Sigmoid colon (tissue), 7 donors: ENCODE measurements at places on chromosomes 13 and 19. TPM values are rescaled to one million over a fixed set of nuclear protein-coding genes. Genes with fewer than 3 reads are reported as not detected.

Gene NR1H2
- polyA plus RNA-seq, result 65.4 TPM

Gene CRX
- polyA plus RNA-seq, result not detected

Gene KLK12
- polyA plus RNA-seq, result not detected

DNA sequence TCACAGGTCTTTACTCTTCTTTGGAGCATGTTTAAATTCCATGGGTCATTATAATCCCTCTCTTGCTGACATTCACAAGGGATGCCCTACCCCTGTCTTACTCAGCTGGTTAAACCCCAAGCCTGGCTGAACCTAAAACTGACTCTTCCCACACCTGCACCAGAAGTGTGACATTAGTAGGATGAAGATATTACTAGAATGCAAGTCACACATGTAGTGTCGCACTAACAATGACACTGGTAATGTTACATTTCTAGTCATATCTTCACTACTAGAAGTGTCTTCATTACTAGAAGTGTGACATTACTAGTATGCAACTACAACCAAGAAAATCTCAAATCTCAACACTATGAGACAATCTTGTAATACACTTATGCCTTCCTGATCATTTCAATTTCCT is 14.2 kb downstream of the ZAR1L start:
- no peaks in the 10 kb centered on the region for H3K36me3 ChIP-seq
- H3K27me3 ChIP-seq, result no peaks in the 10 kb centered on the region
- DNase-seq, result no peak
- H3K27ac ChIP-seq, result no peak overlapping the region

GRCh38 chr19:43438291-43439031 is 23.8 kb downstream of the TEX101 start:
- H3K27ac ChIP-seq, result no peak overlapping the region
- H3K4me1 ChIP-seq, result no peaks in the 10 kb centered on the region
- peak; percentile 86 for DNase-seq
- no peak overlapping the region for H3K4me3 ChIP-seq
- no peaks in the 10 kb centered on the region for H3K27me3 ChIP-seq

GRCh38 chr19:32357720-32358119 is 12.3 kb downstream of the ZNF507 start:
- no peak overlapping the region for H3K27ac ChIP-seq
- H3K4me3 ChIP-seq, result no peak overlapping the region
- H3K27me3 ChIP-seq, result no peaks in the 10 kb centered on the region
- peaks cover 15% of the 10 kb centered on the region for H3K36me3 ChIP-seq
- DNase-seq, result no peak

DNA sequence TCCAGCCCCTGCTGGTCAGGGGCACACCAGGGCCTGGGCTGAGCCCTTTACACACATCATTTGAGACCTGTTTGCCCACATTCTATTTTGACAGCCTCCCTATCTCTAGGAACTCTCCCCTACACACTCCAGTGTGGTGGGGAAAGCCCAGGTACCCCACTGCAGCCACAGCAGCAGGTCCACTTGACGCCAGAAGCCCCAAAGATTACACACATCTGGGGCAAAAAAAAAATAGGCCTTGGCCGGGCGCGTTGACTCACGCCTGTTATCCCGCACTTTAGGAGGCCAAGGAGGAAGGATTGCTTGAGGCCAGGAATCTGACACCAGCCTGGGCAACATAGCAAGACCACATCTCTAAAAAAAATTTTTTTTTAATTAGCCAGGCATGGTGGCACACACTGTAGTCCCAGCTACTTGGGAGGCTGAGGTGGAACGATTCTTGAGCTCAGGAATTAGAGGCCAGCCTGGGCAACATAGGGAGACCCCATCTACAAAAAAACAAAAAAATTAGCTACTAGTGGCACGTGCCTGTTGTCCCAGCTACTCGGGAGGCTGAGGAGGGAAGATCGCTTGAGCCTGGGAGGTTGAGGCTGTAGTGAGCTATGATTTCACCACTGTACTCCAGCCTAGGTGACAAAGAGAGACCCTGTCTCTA is 18.0 kb upstream of the CD22 start:
- H3K4me1 ChIP-seq, result no peaks in the 10 kb centered on the region
- no peak overlapping the region for H3K4me3 ChIP-seq
- no peak overlapping the region for H3K27ac ChIP-seq
- DNase-seq, result no peak
- H3K27me3 ChIP-seq, result no peaks in the 10 kb centered on the region
- no peaks in the 10 kb centered on the region for H3K36me3 ChIP-seq

- no peak overlapping the region for H3K4me3 ChIP-seq
- H3K4me1 ChIP-seq, result peaks cover 7% of the 10 kb centered on the region
- no peaks in the 10 kb centered on the region for H3K27me3 ChIP-seq
- H3K27ac ChIP-seq, result no peak overlapping the region
Measured at GRCh38 chr13:63086286-63086685, 1670.6 kb upstream of the PCDH20 start.

- no peak overlapping the region for H3K4me3 ChIP-seq
- H3K27me3 ChIP-seq, result no peaks in the 10 kb centered on the region
- no peaks in the 10 kb centered on the region for H3K36me3 ChIP-seq
- no peaks in the 10 kb centered on the region for H3K4me1 ChIP-seq
Measured at GRCh38 chr13:45109102-45109720, 11.1 kb upstream of the GTF2F2 start.

DNA sequence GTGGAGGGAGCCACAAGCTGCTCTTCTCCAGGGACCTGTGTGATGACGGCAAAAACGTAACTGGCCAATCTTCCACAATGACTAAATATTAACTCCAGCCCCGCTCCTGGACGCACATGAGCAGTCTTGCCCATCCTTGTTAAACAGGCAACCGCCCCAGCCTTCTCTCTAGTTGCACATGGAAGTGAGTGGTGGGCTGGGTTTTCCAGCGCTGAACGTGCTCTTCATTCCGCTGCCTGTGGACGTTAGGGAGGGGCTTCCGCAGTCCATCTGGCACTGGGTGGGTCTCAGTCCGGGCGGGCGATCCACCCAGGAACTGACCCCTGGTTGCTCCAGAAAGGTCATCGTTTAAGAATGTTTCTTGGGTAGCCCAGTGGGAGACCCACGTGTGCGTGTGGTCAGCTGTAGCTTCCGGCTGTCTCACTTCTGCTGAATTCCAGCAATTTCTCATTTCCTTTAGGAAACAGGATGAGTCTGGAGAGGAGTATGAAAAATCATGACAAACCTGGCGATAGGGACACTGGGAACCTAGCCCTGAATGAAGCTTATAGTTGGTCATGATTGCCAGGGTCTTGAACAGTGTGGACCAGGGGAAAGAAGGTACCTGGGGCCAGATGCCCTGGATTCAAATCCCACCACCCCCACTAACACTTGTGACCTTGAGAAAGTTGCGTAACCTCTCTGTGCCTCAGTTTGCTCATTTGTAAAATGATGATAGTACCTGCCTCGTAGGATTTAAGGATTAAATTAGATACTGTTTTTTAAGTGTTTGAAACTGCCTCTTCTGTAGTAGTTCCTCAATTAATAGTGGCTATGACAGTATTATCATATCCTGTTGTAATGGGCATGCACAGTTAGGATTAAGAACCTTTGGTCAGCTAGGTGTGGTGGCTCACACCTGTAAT is 92.6 kb downstream of the SIPA1L3 start:
- H3K27me3 ChIP-seq, result no peaks in the 10 kb centered on the region
- no peak overlapping the region for H3K4me3 ChIP-seq
- peak; percentile 78 for DNase-seq
- H3K4me1 ChIP-seq, result no peaks in the 10 kb centered on the region

DNA sequence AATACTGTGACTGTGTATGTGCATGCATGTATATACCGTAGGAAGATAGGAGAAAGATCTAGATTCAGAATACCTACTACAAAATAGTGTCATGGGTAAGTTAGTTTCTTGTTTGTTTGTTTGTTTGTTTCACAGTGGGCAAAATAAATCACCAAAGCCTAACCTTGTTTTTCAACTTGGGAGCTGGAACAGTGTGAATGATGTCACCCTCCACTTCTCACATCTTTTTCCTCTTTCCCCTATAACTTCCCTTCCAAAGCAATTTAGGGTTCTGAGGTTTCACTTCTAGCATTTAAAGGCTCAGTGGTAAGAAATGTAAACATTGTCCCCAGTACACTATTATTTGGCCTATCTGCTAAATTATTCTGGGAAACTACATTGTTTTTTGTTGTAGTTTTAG is 5.4 kb downstream of the KCTD4 start:
- no peak overlapping the region for H3K27ac ChIP-seq
- peaks cover 53% of the 10 kb centered on the region for H3K4me1 ChIP-seq
- no peak for DNase-seq
- H3K27me3 ChIP-seq, result no peaks in the 10 kb centered on the region
- H3K4me3 ChIP-seq, result no peak overlapping the region

DNA sequence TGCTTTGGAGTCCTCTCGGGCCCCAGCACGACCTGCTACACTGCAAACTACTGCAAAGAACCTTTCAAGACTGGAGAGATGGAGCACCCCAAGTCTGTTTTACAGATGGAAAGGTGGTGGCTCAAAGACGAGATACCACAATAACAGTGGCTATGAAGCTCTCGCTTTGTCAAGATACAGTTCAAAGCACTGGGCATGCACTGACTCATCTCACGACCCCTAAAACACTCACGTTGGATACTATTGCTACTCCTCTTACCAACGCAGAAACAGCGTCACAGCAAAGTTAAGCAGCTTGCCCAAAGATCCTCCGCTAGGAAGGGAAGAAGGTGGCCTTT is 24.0 kb upstream of the LAIR1 start:
- DNase-seq, result no peak
- H3K4me3 ChIP-seq, result no peak overlapping the region
- H3K27me3 ChIP-seq, result no peaks in the 10 kb centered on the region
- peaks cover 3% of the 10 kb centered on the region for H3K4me1 ChIP-seq
- H3K27ac ChIP-seq, result no peak overlapping the region

- no peak overlapping the region for H3K4me3 ChIP-seq
- no peak for DNase-seq
- H3K27me3 ChIP-seq, result no peaks in the 10 kb centered on the region
- H3K4me1 ChIP-seq, result no peaks in the 10 kb centered on the region
Measured at GRCh38 chr19:1058112-1058511, 8.9 kb upstream of the ARHGAP45 start.

DNA sequence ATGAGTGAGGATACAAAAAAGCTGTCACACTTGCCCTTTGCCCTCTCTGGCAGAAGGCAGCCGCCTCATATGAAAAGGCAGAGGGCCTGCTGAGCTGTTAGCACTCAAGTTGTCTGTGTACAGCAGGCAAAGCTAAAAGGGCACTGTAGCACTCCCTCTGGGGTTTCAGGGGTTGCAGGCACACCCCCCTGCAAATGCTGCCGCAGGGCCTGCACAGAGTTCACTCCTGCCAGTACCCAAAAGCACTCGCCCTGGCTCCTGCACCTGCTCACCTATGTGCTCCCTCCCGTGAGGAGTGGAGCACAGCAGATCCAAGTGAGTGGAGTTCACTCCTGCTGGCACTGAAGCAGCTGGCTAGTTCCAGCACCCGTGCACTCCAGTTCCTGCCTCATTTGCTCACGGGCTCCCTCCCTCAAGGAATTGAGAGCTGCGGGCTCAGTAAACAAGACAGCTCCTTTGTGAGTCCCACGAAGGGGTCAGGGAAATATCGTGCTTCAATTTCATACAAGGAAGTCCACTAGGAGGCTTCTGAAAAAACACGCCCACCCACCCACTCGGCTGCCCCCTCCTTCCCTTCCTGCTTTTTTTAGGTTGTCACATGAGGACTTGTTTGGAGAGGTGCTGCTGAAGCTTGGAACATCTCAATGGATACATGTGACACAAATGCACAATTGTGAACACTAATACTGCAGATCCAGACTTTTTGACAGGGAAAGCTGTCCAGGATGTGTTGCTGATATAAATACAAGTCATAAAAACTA is 9.9 kb upstream of the RCBTB2 start:
- H3K27ac ChIP-seq, result peak overlapping the region; percentile 66
- DNase-seq, result peak; percentile 81
- H3K4me3 ChIP-seq, result no peak overlapping the region
- peaks cover 11% of the 10 kb centered on the region for H3K4me1 ChIP-seq

DNA sequence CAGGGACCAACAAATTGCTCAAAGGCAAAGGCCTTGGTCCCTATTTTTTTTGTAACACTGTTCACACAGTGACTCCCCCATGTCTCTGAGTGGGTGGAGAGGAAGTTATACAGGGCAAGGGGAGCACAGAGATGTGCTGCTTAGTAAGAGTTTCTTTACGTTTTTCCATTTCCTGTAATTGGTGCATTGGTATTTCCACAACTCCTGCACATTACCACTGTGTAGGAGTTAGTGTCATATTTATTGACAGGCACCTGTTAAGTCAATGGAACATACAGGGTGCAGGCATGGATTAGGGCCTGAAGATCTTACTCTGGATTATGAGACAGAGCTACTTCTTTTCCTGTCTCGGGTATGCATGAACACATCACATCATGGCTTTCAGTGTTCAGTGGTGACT is 45.2 kb downstream of the SOX21 start:
- no peaks in the 10 kb centered on the region for H3K36me3 ChIP-seq
- no peak overlapping the region for H3K4me3 ChIP-seq
- no peaks in the 10 kb centered on the region for H3K4me1 ChIP-seq
- H3K27ac ChIP-seq, result no peak overlapping the region
- no peak for DNase-seq

- no peak overlapping the region for H3K4me3 ChIP-seq
- no peaks in the 10 kb centered on the region for H3K36me3 ChIP-seq
Measured at GRCh38 chr13:91232716-91233115, 114.8 kb upstream of the MIR17HG start.

DNA sequence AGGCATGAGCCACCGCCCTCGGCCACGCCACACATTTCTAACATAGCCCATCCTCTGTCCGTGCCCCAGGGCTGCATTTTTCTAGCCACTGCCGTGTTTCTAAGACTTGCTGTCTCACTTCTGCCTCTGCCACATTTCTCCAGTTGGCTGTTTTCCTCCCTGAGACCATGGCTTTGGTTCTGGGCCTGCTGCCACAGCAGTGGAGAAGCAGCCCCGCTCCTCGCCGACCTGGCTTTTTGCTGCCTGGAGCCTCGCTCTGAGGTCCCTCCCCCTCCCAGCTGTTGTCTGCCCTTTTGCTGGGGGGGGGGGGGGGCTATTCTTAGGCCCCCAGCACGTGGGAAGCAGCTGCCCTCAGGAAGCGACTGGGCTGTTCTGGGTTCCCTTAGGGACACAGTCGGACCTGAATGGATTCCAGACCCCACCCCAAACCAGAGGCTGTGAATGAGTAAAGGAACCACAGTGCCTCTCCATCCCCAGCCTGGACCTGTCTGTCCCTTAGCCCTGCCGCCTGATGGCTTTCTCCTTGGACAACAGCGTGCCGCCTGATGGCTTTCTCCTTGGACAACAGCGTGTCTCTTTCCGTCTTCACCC is 3.3 kb downstream of the GYS1 start:
- DNase-seq, result no peak
- no peaks in the 10 kb centered on the region for H3K27me3 ChIP-seq
- no peak overlapping the region for H3K4me3 ChIP-seq
- peaks cover 39% of the 10 kb centered on the region for H3K36me3 ChIP-seq

- no peak for DNase-seq
- no peaks in the 10 kb centered on the region for H3K36me3 ChIP-seq
- no peaks in the 10 kb centered on the region for H3K4me1 ChIP-seq
- H3K27ac ChIP-seq, result no peak overlapping the region
- H3K27me3 ChIP-seq, result no peaks in the 10 kb centered on the region
Measured at GRCh38 chr19:53655042-53655665, 23.4 kb downstream of the DPRX start.

DNA sequence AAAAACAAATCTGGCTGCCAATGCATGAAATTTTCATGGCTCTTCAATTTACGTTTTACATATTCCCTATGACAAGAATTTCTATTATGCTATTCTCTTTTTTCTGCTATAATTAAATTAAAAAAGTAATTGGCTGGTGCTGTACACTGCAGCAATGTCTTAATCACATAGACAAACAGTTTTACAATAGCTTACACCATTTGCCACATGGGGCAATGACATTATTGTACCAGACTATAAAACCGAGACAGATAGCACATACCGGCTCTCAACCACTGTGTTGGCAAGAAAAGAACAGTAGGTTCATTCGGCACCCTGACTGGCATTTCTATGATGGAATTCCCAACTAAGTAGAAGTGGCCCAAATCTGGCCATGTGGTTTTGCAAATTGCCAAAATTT is 67.7 kb downstream of the DACH1 start:
- H3K27ac ChIP-seq, result no peak overlapping the region
- no peaks in the 10 kb centered on the region for H3K4me1 ChIP-seq
- no peak for DNase-seq
- no peaks in the 10 kb centered on the region for H3K27me3 ChIP-seq
- no peaks in the 10 kb centered on the region for H3K36me3 ChIP-seq
